ENCODE measurements at places on chromosomes 7 and 10.

GRCh38 chr7:47804767-47805545 lies 143.3 kb downstream of the PKD1L1 start:
- DNase-seq: no peak

DNA sequence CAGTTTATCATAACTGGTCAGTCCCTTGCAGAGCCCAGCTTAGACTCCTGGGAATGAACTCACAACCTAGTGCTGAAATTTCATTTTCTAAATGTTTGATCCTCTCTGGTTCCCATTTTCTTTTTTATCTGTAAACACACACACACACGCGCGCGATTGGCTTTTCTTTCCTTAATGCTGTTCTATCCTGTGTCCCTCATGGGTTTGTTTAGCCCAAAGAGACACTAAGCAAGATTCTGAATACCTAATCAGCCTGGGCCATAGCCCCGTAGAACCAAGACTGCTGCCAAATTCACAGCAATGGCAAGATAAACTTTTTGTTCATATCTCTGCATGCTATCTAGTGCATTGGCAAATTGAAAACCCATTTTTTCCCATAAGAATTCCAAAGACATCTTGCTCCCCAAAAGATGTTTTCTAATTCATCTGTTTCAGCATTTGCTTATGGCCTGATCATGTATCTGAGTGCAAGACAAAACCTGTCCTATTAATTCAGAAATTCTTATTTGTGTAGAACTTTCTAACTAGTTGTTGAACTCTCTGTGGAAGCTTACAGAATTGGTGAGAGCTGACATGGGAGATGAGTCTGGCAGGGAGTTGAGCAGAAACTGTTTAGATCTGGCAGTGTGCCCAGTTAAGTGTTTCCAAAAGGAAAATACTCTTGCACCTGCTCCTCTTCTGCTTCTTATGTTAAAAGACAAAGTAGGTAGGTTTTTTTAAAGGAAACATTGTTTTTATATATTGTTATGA lies 1.8 kb upstream of the IFIT1 start:
- DNase-seq: no peak

- no peak for DNase-seq
Measured at GRCh38 chr7:65338346-65338745, 35.3 kb upstream of the ZNF92 start.

DNA sequence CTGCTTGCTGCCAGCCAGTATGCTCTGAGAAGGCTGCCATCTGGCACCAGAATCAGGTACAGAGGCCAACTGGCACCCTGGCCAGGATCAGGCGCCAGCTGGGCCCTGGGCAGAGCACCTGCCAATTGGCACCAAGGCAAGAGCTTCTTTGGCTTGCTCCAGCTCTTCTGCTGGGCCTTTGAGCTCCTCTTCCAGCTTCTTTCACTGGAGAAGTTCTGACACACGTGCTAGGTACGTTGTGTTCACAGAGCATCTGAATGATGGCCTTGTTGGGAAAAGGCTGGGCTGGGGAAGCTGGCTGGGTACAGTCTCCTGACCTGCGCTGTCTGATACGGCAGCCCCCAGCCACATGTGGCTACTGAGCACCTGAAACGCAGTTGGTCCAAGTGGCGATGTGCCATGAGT lies 31.7 kb upstream of the OPALIN start:
- no peak for DNase-seq

- DNase-seq: no peak
Measured at GRCh38 chr10:63698787-63699150, 177.6 kb downstream of the REEP3 start.

DNA sequence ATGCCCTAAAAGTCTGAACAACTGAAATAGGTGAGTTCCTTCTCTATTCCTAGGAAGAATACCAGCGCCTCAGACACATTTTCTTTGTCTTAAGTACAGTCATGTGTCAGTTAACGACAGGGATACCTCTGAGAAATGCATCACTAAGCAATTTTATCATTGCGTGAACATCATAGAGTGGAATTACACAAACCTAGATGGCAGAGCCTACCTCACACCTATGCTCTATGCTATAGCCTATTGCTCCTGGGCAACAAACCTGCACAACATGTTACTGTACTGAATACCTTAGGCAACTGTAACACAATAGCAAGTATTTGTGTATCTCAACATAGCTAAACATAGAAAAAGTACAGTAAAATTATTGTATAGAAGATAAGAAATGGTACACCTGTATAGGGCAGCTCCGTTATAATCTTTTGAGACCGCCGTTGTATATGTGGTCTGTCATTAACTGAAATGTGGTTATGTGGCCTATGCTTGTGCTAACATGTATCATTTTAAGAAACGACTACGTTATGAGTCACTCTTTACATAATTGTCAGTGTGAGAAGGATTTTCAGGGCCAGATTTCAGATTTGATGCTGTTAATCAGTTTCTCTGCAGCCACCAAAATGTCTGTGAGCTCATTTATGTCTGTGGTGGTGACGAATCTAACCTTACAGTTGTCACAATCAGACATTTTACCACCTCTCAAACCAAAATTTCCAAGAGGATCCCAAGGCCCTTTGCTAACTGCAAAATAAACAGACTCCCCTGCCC lies 66.1 kb upstream of the STK17A start:
- DNase-seq: no peak

- DNase-seq: no peak
Measured at GRCh38 chr10:29806350-29806788, 171.6 kb upstream of the SVIL start.

- no peak for DNase-seq
Measured at GRCh38 chr10:62709200-62709599, 95.3 kb upstream of the ADO start.

GRCh38 chr10:124741281-124741921 lies 2.8 kb downstream of the FAM53B start:
- DNase-seq: peak; percentile 32

- DNase-seq: no peak
Measured at GRCh38 chr10:51073453-51074237, 642 bp upstream of the PRKG1 start.

GRCh38 chr10:30357806-30358205 lies 8.7 kb upstream of the MTPAP start:
- no peak for DNase-seq

DNA sequence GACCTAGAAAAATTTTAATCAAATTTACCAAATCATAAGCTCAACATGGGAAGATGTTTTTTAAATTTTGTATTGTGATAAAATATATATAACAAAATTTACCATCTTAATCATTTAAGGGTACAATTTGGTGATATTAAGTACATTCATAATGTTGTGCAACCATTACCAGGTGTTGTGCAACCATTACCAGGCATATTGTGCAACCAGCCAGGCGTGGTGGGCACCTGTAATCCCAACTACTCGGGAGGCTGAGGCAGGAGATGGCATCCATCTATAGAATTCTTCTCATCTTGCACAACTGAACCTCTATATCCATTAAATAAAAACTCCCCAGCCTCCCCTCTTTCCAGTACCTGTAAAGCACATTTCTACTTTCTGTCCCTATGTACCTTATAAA lies 124.5 kb upstream of the SLC13A1 start:
- no peak for DNase-seq

- DNase-seq: no peak
Measured at GRCh38 chr7:141374425-141374824, 176.8 kb upstream of the AGK start.

- DNase-seq: no peak
Measured at GRCh38 chr7:2880874-2881533, 36.9 kb upstream of the GNA12 start.

DNA sequence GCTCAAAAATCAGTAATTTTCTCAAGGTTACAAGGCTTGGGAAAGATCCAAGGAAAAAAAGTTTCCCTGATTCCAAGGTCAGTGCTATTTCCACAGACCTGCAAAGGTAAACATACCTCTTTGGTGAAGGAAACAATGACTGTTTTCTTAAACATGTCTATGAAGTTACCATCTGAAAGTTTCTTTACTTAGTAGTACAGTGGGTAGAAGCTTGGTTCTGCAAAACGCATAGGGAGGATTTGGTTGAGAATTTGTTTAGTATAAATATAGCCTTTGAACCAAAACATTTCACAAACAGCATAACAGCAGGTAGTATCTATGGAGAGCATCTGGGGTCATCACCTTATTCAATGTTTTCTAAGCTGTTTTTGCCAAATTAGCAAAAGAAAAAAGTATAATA lies 169.6 kb downstream of the CCSER2 start:
- DNase-seq: no peak

DNA sequence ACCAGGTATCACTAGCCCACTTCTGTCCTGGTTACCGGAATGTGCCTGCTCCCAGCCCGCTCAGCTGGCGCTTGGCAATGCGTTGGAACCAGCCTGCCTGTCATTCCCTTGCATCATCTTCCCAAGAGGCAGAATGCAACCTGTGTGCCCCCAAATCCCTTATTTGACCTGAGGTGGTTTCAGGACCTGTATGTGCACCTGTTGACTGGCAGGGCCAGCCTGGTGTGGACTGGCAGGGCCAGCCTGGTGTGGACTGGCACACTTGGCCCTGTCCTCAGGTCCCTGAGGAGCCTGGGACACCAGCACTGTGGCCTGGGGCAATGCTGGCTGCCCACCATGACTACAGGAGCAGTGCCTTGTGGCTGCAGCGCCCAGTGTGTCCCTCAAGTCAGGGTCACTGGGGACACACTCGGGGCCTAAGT lies 38.2 kb downstream of the ZNF467 start:
- no peak for DNase-seq

DNA sequence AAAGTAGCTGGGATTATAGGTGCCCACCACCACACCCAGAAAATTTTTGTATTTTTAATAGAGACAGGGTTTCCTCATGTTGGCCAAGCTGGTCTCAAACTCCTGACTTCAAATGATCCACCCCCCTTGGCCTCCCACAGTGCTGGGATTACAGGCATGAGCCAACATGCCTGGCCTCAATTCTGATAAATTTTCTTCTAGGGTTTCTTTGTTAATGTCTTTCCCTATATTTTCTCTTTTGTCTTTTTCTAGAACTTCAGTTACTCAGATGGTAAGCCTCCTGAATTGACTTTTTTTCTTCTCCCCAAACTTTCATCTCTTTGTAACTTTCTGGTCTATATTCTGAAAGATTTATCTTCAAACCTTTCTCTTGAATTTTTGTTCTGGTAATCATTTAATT lies 12.7 kb upstream of the SMURF1 start:
- DNase-seq: no peak

DNA sequence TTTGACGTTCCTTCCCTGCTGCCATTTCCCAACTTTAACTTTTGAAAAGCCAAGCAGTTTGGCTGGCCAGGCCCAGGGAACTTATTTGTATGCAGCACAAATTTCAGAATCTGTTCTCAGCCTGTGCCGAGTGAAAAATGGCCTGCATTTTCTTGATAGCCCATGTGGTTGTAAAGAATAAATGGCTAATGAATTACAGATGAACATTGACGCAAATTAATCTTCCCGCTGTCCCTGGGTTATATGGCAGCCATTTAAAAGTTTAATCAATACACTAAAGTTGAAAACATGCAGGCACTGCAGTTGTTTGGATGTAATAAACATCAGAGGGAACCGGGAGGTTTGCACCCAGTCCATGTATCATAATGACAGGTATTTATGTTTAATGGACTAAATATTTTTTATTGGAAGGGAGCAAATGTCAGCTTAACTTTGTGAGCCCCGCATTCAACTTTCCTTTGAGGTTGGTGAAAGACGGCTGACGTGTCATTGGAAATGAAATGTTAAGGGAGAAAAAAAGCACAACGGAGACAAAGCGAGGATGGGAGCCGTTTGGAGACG lies 1092.4 kb downstream of the LRMDA start:
- DNase-seq: no peak

DNA sequence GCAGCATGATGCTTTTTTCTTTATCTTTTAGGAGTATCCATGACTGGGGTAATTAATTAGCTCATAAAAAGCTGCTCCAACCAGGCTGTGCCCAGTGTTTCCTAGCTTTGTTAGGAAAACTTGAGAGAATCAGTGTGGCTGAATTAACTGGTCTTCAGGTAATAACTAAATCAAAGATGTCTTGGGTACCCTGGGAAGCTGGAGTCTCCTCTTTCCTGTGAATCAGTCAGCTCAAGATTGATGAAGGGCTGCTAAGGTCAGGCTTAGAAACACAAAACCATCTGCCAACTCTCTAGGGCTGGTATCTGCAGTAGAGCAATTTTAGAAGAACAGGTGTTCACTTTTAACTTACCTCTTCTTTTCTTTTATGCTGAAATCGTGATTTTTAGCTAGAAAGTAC lies 21.4 kb upstream of the ATOH7 start:
- DNase-seq: no peak

DNA sequence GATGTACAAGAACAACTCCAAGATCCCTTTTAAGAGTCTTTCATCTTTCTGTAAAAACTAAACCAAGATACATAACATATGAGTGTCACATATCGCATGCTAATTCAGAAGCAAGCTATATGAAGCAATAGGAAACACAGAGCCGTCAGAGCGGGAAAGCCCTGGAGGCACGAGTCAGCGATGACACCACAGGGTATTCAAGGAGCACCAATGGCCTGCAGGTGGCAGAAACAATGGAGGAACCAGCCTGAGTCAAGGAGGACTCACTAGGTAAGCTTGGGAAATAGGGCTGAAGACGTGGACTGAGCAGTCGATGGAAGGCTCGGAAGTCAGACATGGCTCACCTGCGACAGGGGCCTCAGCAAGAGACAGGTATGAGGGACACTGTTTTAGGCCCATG lies 214.4 kb downstream of the FAM107B start:
- peak; percentile 100 for DNase-seq

DNA sequence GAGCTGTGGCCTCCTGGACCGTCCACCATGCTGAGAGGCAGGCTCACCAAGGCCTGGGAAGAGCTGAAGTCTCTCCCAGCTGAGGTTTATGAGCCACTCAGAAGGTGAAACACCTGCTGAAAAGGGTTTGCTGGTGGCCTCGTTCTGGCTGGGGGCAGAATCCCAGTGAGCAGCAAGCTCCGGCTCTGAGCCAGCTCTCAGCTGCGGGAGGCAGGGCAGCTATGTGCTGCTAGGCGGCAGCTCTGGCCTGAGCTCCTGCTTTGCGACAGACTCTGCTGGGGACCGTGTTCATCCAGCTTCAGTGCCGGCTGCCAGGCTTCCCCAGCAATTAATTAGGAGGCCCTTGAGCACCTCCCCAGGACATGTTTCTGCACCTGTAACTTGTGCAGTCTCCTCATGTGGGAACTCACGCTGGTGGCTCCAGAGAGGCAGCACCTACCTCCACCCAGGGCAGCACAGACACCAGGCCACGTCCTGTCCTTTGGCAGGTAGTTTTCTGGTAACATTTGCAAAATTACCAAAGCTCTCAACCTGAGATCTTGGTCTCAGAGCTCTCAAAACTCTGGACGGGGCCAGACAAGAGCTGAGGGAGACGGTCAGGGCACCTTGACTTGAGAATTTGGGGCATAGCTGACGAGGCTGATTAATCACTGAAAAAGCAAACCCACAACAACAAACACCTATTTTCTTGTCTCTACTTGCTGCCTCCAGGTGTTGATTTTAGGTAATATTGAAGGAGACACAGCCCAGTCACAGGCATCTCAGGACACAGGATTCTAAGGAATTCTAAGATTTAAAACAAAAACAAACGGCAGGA lies 185.0 kb downstream of the TCERG1L start:
- DNase-seq: no peak

All from T1000 (cell line).